ENCODE measurements at places on chromosomes 6 and 20. TPM values are rescaled to one million over a fixed set of nuclear protein-coding genes. Genes with fewer than 3 reads are reported as not detected.

DNA sequence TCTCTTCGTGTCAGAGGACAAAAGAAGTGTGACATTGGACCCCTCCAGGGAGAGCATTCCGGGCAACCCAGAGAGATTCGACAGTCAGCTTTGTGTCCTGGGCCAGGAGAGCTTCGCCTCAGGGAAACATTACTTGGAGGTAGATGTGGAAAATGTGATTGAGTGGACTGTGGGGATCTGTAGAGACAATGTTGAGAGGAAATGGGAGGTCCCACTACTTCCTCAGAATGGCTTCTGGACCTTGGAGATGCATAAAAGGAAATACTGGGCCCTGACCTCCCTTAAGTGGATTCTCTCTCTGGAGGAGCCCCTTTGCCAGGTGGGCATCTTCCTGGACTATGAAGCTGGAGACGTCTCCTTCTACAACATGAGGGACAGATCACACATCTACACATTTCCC lies 9.5 kb upstream of the BTN3A3 start:
- DNase-seq: no peak

DNA sequence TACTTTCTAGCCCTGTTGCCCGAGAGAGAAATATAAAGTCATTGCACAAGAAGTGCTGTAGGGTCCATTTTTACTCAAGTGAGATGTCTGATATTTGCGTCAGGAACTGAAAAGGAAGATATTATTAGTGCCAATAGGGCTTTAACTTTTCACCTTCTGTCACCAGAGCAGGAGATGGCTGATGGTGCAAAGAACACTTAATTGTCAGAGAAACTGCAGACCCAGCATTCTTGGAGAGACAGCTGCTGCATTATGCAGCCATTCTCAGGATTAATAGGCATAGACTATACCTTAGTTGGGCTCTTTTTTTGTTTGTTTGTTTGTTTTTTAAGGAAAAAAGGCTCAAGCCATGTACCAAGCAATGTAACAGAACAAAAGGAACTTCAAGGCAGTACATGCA lies 179.4 kb downstream of the RPS12 start:
- DNase-seq: no peak

SCGN gene
- total RNA-seq: 0.89 TPM

EPHA7 gene
- 2.3 TPM for total RNA-seq
